Activated CD4-positive, alpha-beta memory T cell treated with anti-CD3 and anti-CD28 coated beads for 36 hours (primary cell): ENCODE measurements at places on chromosomes 7 and 10. TPM values are rescaled to one million over a fixed set of nuclear protein-coding genes. Genes with fewer than 3 reads are reported as not detected.

DNA sequence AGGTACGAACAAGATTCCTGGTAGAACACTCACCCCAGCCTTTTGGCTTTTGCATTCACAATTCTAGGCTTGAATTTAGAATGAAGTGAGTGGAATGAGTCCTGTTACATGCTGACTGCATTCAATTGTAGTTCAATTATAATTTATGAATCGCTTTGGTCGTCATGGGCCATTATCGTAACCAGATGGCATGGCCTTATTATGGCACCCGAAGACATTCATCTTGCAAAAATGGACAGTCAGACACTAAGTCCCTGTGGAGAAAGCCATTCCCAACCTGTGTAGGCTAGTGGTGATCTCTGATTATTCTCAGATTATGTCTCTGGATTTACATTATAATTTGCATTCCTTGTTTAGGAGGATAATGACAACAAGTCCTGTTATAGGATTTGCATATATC, 292.4 kb upstream of the NPSR1 start:
- H3K27ac ChIP-seq, result no peak overlapping the region
- DNase-seq, result no peak
- H3K27me3 ChIP-seq, result no peaks in the 10 kb centered on the region
- no peak overlapping the region for H3K4me3 ChIP-seq
- H3K36me3 ChIP-seq, result no peaks in the 10 kb centered on the region

GRCh38 chr10:86613905-86614304, 40.4 kb upstream of the OPN4 start:
- no peaks in the 10 kb centered on the region for H3K4me1 ChIP-seq
- no peak overlapping the region for H3K27ac ChIP-seq
- no peaks in the 10 kb centered on the region for H3K36me3 ChIP-seq
- no peak for DNase-seq
- no peak overlapping the region for H3K4me3 ChIP-seq
- H3K27me3 ChIP-seq, result peaks cover 6% of the 10 kb centered on the region

DNA sequence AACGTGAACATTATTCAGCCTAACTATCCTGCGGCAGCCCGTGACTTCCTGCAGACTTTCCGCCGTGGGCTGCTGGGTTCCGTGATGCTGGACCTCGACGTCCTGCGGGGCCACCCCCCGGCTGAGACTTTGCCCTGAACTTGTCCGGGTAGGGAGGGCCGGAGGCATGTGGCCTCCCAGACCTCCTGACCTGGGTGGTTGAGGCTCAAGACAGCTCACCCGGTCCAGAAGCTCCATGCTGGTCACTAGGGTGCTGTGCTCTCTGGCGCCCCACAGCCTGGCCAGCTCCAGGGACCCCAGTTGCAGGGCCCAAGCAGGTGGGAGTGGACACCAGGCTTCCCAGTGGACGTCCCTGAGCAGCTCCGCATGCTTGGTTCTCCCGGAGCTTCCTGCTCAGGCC, 4.4 kb downstream of the SPRN start:
- H3K27ac ChIP-seq, result peak overlapping the region; percentile 28
- H3K4me1 ChIP-seq, result peaks cover 2% of the 10 kb centered on the region
- H3K36me3 ChIP-seq, result peaks cover 20% of the 10 kb centered on the region
- no peak for DNase-seq
- peaks cover 2% of the 10 kb centered on the region for H3K27me3 ChIP-seq
- no peak overlapping the region for H3K4me3 ChIP-seq

GRCh38 chr7:20219446-20220292, 2.5 kb upstream of the MACC1 start:
- no peaks in the 10 kb centered on the region for H3K4me1 ChIP-seq
- DNase-seq, result peak; percentile 9
- H3K36me3 ChIP-seq, result no peaks in the 10 kb centered on the region
- H3K27me3 ChIP-seq, result peaks cover 2% of the 10 kb centered on the region

GRCh38 chr10:129161150-129161549, 305.9 kb upstream of the MGMT start:
- peaks cover 3% of the 10 kb centered on the region for H3K4me1 ChIP-seq

GRCh38 chr7:43636093-43636492, 53.2 kb downstream of the STK17A start:
- H3K4me3 ChIP-seq, result no peak overlapping the region
- peaks cover 75% of the 10 kb centered on the region for H3K36me3 ChIP-seq
- peak overlapping the region; percentile 18 for H3K27ac ChIP-seq
- H3K4me1 ChIP-seq, result peaks cover 81% of the 10 kb centered on the region

DNA sequence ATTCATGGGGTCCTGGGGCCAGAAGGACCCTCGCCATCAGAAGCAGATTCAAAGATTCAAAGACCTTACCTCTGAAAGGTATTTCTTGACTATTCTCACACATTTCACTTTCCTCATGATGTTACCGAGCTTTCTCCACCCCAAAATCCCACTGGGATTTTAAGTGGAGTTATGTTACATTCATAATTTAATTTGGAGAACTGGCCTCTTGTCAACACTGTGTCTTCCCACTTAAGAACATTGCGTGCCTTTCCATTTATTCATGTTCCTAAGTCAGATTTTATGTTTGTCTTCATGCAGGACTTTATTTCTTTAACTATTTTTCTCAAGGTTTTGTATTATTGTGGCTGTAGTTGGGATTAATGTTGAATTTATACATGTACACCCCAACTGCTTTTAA, 123.5 kb upstream of the BMPER start:
- H3K27ac ChIP-seq, result no peak overlapping the region
- H3K4me1 ChIP-seq, result no peaks in the 10 kb centered on the region
- no peak overlapping the region for H3K4me3 ChIP-seq
- DNase-seq, result no peak
- peaks cover 3% of the 10 kb centered on the region for H3K36me3 ChIP-seq
- no peaks in the 10 kb centered on the region for H3K27me3 ChIP-seq

DNA sequence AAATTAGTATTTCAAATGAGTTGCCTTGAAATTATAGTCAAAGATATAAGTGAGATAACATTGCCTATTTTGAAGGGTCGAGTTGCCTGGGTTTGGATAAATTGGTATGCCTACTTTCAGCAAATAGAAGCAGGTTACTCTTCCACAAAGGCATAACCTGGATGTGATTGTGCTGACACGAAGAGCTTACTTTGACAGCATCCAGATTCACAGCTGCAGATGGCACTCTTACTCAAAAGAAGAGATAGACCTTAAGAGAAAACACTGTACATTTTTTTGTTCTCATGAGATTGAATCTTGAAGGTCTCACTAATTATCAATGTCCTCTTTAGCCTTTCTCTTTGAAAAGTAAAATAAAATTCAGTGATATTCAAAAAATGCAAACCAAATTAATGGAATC, 1338.7 kb downstream of the REEP3 start:
- H3K27ac ChIP-seq, result no peak overlapping the region
- DNase-seq, result no peak
- no peak overlapping the region for H3K4me3 ChIP-seq
- H3K27me3 ChIP-seq, result no peaks in the 10 kb centered on the region
- no peaks in the 10 kb centered on the region for H3K4me1 ChIP-seq

- no peaks in the 10 kb centered on the region for H3K36me3 ChIP-seq
- no peak for DNase-seq
- no peak overlapping the region for H3K27ac ChIP-seq
- no peak overlapping the region for H3K4me3 ChIP-seq
- H3K27me3 ChIP-seq, result peaks cover 5% of the 10 kb centered on the region
- no peaks in the 10 kb centered on the region for H3K4me1 ChIP-seq
Observed at GRCh38 chr7:13037216-13037615, 349.8 kb downstream of the ARL4A start.

DNA sequence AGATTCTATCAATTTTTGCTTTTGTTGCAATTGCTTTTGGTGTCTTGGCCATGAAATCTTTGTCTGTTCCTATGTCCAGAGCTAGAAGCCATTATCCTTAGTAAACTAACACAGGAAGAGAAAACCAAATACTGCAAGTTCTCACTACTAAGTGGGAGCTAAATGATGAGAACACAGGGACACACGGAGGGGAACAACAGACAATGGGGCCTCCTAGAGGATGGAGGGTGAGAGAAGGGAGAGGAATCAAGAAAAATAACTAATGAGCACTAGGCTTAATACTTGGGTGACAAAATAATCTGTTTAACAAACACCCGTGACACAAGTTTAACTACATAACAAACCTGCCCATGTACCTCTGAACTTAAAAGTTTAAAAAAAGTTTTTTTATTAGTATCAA, 78.2 kb downstream of the ANKRD26 start:
- no peak overlapping the region for H3K27ac ChIP-seq
- no peak overlapping the region for H3K4me3 ChIP-seq
- H3K27me3 ChIP-seq, result no peaks in the 10 kb centered on the region
- peaks cover 16% of the 10 kb centered on the region for H3K4me1 ChIP-seq
- DNase-seq, result no peak
- peaks cover 10% of the 10 kb centered on the region for H3K36me3 ChIP-seq

- no peak overlapping the region for H3K4me3 ChIP-seq
- H3K4me1 ChIP-seq, result no peaks in the 10 kb centered on the region
- H3K36me3 ChIP-seq, result peaks cover 2% of the 10 kb centered on the region
Observed at GRCh38 chr7:125618516-125618915, 688.9 kb upstream of the POT1 start.

- H3K4me1 ChIP-seq, result no peaks in the 10 kb centered on the region
- no peaks in the 10 kb centered on the region for H3K36me3 ChIP-seq
- no peak for DNase-seq
Observed at GRCh38 chr10:51034769-51035168, 39.5 kb upstream of the PRKG1 start.

- H3K4me1 ChIP-seq, result no peaks in the 10 kb centered on the region
- peaks cover 3% of the 10 kb centered on the region for H3K27me3 ChIP-seq
- no peak for DNase-seq
Observed at GRCh38 chr7:112136271-112137008, 69.8 kb downstream of the DOCK4 start.

- H3K4me3 ChIP-seq, result no peak overlapping the region
- no peaks in the 10 kb centered on the region for H3K36me3 ChIP-seq
- DNase-seq, result no peak
- peaks cover 2% of the 10 kb centered on the region for H3K4me1 ChIP-seq
Observed at GRCh38 chr7:143049362-143049761, 2.8 kb upstream of the OR6V1 start.

Gene SFTPA1
- not detected for total RNA-seq

Gene SEM1
- total RNA-seq, result 41.6 TPM

Gene LRRC4
- total RNA-seq, result 0.68 TPM

Gene GIMAP6
- 30.2 TPM for total RNA-seq

Gene ADRA2A
- not detected for total RNA-seq
